PC-3 (cell line): ENCODE measurements at places on chromosomes 13 and 19. TPM values are rescaled to one million over a fixed set of nuclear protein-coding genes. Genes with fewer than 3 reads are reported as not detected.

The FCHO1 gene
- total RNA-seq: 21.0 and 29.5 TPM in 2 replicates

The LHB gene
- total RNA-seq: not detected in 2 replicates

The SHD gene
- total RNA-seq: 0.11 TPM in 1 of 2 replicates, not detected in the other

The CEACAM1 gene
- 0.81 and 0.95 TPM in 2 replicates for total RNA-seq

The CLEC17A gene
- total RNA-seq: not detected in 2 replicates

The SLC6A16 gene
- total RNA-seq: not detected in 2 replicates

The CCNA1 gene
- total RNA-seq: 18.3 and 18.6 TPM in 2 replicates

The MFSD12 gene
- 121 and 165 TPM in 2 replicates for total RNA-seq

The CCDC70 gene
- not detected in 2 replicates for total RNA-seq

The SIGLEC12 gene
- not detected in 2 replicates for total RNA-seq

The AP2S1 gene
- total RNA-seq: 245 and 330 TPM in 2 replicates

The CABP5 gene
- not detected in 2 replicates for total RNA-seq

The DCT gene
- total RNA-seq: not detected in 2 replicates

The PBX4 gene
- 6.9 TPM in 2 replicates for total RNA-seq

The ZNF574 gene
- total RNA-seq: 14.4 and 15.2 TPM in 2 replicates
